Stimulated activated naive B cell treated with anti-CD40 and anti-IgM and Interleukin-4, amounts not matched to agents 10 μg/mL and 1 μg/mL and 100 μg/mL, for 72 hours (primary cell): ENCODE measurements at places on chromosomes 11 and 22.

- no peak for DNase-seq
- H3K27ac ChIP-seq, result no peak overlapping the region
- no peaks in the 10 kb centered on the region for H3K4me1 ChIP-seq
- peaks cover 3% of the 10 kb centered on the region for H3K27me3 ChIP-seq
These were observed 194.3 kb downstream of the KIF18A start for GRCh38 chr11:27913650-27914049.

DNA sequence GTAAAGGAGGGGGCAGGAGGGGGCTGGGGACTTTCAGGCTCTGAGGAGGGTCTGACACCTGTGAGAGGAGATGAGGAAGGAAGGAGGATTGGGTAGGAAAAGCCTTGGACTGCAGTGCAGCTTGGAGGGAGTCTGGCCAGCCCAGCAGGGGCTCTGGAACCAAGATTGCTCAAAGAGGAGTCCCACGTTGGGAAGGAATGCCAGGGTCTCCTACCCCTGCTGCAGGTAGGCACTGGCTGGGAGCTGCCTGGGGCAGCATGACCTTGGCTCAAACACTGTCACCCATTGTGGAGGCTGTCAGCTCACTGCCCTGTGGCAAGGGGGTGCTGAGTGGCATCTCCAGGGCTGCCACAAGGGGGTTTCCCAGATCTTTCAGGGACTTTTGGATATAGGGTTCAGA lies 94.5 kb downstream of the RPS6KA4 start:
- H3K4me3 ChIP-seq, result no peak overlapping the region
- H3K27ac ChIP-seq, result no peak overlapping the region
- DNase-seq, result no peak
- H3K4me1 ChIP-seq, result peaks cover 13% of the 10 kb centered on the region

- H3K36me3 ChIP-seq, result no peaks in the 10 kb centered on the region
- H3K4me1 ChIP-seq, result no peaks in the 10 kb centered on the region
- no peak for DNase-seq
- no peak overlapping the region for H3K4me3 ChIP-seq
- no peaks in the 10 kb centered on the region for H3K27me3 ChIP-seq
These were observed 158.5 kb downstream of the CCDC34 start for GRCh38 chr11:27204529-27204928.

DNA sequence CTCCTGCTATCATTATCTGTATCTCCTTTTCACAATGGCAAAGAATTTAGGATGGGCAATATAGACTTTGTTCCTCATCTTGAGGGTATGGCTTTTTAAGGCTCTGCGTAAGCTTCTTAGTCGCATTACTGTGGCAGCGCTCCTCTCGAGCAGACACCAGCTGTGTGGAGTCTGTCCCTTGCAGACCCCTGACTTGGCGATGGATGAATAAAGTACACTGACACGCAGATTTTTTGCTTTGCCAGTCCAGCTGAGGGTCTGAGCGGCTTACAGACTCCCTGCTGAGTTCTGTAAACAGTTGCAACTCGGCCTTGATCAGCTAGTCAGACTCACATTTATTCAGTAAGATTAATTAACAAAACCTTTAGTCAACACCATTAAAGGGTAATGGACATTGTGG lies 390.0 kb upstream of the CNTN5 start:
- H3K4me3 ChIP-seq, result no peak overlapping the region
- no peak for DNase-seq
- H3K27me3 ChIP-seq, result no peaks in the 10 kb centered on the region
- H3K27ac ChIP-seq, result no peak overlapping the region
- no peaks in the 10 kb centered on the region for H3K36me3 ChIP-seq

GRCh38 chr11:57214494-57214893 lies 22.6 kb downstream of the APLNR start:
- no peak overlapping the region for H3K27ac ChIP-seq
- no peaks in the 10 kb centered on the region for H3K4me1 ChIP-seq
- H3K4me3 ChIP-seq, result no peak overlapping the region
- peaks cover 14% of the 10 kb centered on the region for H3K27me3 ChIP-seq
- no peak for DNase-seq

- no peak overlapping the region for H3K4me3 ChIP-seq
- peaks cover 20% of the 10 kb centered on the region for H3K4me1 ChIP-seq
- peaks cover 12% of the 10 kb centered on the region for H3K27me3 ChIP-seq
- no peaks in the 10 kb centered on the region for H3K36me3 ChIP-seq
- no peak for DNase-seq
- H3K27ac ChIP-seq, result no peak overlapping the region
These were observed 51.0 kb upstream of the IGLL5 start for GRCh38 chr22:22836635-22837034.

DNA sequence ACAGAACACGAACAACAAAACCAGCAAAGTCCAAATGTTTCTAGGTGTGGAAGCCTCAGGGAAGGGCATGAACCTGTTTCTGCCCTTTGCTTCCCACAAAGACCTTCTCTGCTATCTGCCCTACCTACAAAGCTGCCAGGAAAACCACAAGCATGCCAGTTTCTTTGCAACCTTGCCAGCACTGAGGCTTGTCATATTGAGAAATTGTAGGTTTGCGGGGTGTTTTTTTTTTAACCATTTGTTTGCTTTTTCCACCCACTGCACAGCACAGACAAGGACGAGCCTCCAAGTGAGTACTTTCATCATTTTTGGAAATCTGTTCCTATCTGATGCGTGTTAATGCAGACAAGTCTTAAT lies 12.8 kb downstream of the PARVG start:
- peaks cover 78% of the 10 kb centered on the region for H3K4me1 ChIP-seq
- DNase-seq, result no peak
- H3K36me3 ChIP-seq, result peaks cover 53% of the 10 kb centered on the region
- H3K27ac ChIP-seq, result peak overlapping the region; percentile 38
- no peaks in the 10 kb centered on the region for H3K27me3 ChIP-seq

- no peak overlapping the region for H3K4me3 ChIP-seq
- peaks cover 26% of the 10 kb centered on the region for H3K36me3 ChIP-seq
- no peaks in the 10 kb centered on the region for H3K27me3 ChIP-seq
- peaks cover 6% of the 10 kb centered on the region for H3K4me1 ChIP-seq
- no peak for DNase-seq
- no peak overlapping the region for H3K27ac ChIP-seq
These were observed 15.9 kb downstream of the PTDSS2 start for GRCh38 chr11:465896-466530.
